ENCODE measurements at places on chromosomes 16 and 17.
A peak's percentile ranks its signal among the peaks of the same experiment; 100 is the strongest.

GRCh38 chr17:36004594-36005108 is 3.3 kb upstream of the CCL15 start:
- no peak for DNase-seq

DNA sequence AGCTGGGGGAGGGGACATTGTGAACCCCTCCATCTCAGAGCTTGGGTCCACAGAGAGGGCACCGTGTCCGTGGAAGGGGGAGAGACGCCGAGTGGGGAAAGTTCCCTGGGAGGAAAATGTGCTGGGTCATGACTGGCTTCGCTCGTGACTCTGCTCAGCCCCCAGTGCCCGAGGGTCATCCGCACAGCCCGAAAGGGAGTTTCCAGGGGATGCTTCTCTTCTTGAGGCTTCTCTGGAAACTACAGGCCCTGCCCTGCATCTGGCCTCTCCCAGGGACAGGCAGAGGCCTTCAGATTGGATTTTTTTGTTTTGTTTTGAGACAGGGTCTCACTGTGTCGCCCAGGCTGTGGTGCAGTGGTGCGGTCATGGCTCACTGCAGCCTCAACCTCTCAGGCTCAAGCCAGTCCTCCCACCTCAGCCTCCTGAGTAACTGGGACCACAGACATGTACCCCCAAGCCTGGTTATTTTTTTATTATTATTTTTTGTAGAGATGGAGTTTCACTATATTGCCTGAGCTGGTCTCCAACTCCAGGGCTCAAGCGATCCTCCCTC is 9.8 kb upstream of the GSE1 start:
- DNase-seq, result peak; percentile 60

DNA sequence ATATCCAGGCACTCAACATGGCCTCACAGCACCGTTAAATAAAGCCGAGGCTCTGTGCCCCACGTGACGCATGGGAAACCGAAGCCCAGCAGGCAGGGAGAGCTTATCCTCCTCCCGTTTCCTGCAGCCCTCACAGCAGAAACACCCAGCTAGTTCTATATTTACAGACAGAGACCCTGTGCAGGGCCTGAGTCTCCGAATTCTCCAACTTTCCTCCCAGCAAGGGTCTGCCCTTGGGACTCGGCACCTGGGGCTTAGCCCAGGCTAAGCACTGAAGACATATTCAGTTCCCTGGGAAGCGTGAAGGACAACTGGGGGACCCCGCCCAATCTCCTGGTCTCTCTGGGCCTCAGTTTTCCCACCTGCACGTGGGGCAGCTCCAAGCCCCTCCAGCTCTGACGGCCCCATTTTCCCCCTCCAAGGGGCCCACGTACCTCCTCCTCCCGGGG is 29.2 kb downstream of the TRPV3 start:
- DNase-seq, result no peak

- DNase-seq, result no peak
These were observed 2.1 kb upstream of the CDK5RAP3 start for GRCh38 chr17:47968836-47969235.

GRCh38 chr17:77571155-77571981 is 387.1 kb upstream of the TNRC6C start:
- DNase-seq, result peak; percentile 5

- no peak for DNase-seq
These were observed 697 bp upstream of the SHISA9 start for GRCh38 chr16:12900599-12901203.

DNA sequence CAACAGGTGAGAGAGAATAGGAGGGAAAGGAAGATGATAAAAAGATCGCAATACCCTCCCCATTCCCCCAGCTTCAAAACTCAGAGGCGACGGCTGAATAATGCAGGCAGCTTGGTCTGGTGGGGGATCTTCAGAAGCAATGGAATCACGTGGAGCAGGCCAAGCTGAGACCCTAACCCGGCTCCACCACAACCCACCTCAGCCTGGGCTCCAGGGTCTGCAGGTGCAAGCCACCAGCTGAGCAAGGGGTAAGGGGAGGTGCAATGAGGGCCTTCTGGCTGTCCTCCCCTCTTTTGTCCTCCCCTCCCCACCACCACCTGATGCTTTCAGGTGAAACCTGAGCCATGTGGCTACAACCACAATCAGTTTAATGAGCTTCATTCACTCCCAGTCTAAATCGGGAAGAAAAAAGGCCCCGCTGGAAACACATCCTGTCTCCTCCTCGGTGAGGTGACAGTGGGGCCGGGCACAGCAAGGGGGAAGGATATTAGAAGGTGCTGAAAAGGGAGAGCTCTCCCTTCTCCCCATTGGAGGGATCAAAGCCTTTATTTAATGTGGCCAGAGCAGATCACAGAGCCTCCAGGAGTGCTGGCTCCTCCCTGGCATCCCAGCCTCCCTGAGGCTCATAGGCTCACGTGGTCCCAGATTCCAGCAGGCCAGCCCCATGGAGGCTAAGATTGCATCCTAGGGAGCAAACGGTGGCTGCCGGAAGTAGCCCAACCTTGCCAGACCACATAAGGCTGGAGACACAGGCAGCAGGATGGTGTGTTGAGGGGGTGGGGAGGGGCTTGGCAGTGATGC is 261.0 kb downstream of the SOX9 start:
- no peak for DNase-seq

- no peak for DNase-seq
These were observed 68.0 kb downstream of the AATF start for GRCh38 chr17:37016780-37017179.

- DNase-seq, result no peak
These were observed 244.9 kb downstream of the FTO start for GRCh38 chr16:53948734-53949430.

All from inflammatory macrophage treated with lipopolysaccharide for 4 hours (primary cell).